Activated CD8-positive, alpha-beta memory T cell treated with anti-CD3 and anti-CD28 coated beads, Interleukin-2, amount 50 U/mL, for 48 hours (primary cell): ENCODE measurements at places on chromosomes 2 and 18.

GRCh38 chr2:153416071-153416470, 62.5 kb downstream of the RPRM start:
- DNase-seq, result no peak

GRCh38 chr2:222912117-222912516, 51.3 kb downstream of the ACSL3 start:
- DNase-seq, result no peak

GRCh38 chr18:56795381-56795780, 144.2 kb downstream of the WDR7 start:
- DNase-seq, result no peak

DNA sequence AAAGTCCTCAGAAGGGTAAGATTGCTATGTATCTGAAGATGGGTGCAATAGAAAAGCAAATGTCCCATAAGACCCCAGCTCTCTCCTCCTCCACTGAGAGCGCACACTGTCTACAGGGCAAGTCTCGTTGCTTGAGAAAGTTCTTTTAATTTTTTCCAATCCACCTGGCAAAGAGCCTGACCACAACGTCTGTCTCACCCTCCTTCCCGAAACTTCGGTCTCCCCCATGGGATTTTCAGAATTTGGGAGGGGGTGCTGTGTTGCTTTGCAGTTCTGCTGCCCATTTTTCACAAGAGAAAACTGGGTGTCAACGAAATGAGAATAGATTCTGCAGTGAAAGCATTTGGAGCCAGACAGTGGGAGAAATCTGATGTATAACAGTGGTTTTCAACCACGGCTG, 40.4 kb downstream of the SERTAD2 start:
- no peak for DNase-seq
